ENCODE measurements at places on chromosomes 4 and X. TPM values are rescaled to one million over a fixed set of nuclear protein-coding genes. Genes with fewer than 3 reads are reported as not detected.
A peak's percentile ranks its signal among the peaks of the same experiment; 100 is the strongest.

- peak; percentile 35 for DNase-seq
Observed at GRCh38 chr4:53651156-53651735, 60.0 kb upstream of the LNX1 start.

DNA sequence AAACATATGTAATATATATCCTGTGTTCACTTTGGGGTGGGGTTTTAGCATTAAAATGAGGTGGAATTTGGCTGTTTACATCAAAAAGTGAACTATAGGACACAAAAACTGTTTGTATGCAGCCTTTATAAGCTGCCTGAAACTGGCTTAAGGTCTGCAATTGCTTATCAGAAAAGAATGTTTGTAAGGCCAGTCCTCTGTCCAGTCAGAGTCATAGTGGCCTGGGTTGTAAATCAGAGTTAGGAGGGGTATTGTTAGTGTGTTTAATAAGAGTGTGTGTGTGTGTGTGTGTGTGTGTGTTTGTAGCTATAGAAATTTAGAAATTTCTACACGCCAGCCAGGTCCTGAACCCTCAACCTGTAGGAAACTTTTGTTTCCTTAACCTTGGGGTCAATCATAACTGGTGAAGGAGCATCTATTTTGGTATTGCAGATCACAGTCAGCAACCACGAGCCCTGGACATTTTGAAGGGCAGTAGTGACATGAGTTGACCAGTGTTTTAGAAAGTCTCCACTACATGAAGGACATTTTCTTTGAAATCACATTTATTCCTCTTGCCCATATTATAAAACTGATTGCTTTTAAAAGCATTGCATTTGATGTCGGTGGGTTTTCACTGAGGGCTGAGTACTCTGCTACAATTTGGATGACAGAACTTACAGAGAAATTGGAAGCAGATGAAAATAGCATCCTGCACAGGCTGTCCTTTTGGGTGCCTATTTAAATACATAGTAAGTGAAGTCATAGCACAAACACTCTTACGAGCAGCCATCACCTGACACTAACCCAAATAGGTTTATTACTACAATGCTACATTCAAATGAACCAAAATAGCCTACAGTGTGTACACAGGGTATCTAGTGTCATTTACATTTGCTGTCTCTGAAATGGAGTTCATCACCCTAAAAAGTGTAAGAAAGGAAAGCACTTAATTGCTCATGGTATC, 11.2 kb upstream of the TMEM154 start:
- no peak for DNase-seq

GRCh38 chr4:107564326-107564725, 155.7 kb downstream of the PAPSS1 start:
- DNase-seq = no peak

DNA sequence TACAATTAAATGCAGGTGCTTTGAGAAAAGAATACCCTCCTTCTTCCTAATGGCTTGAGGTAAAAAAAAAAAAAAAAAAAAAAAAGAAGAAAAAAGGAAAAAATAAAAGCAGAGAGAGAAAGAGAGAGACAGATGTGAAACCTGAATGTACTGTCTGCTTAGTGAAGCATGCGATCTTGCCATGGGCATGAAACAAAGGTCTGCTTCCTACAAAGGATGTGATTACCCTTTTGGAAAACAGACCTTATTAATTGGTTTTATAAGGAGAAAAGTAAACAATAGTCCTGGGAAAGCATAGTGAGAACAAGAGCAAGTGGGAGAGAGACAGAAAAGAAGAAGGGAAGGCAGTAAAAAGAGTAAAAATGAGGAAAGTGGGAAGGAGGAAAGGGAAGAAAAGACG, 526.1 kb upstream of the PABPC4L start:
- DNase-seq = no peak

- no peak for DNase-seq
Observed at GRCh38 chrX:115360220-115360781, 70.8 kb downstream of the LUZP4 start.

DNA sequence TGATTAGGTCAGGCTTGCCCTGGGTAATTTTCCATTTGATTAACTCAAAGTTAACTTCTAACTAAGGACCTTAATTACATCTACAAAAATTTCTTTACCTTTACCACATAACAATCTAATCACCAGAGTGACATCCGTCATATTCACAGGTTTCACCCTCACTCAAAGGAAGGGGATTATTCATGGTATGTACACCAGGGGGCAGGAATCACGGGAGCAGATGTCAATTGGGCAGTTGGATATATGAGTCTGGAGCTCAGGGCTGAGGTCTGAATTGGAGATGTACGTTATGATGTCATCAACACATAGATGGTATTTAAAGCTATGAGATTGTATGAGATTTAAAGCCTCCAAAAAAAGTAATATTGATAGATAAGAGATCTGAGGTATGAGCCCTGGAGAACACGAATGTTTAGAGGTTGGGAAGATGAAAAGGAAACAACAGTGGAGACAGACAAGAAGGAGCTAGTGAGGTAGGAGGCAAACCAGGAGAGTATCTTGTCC, 52.9 kb downstream of the PGRMC1 start:
- DNase-seq = no peak

- DNase-seq = no peak
Observed at GRCh38 chr4:190016369-190017289, 10.4 kb downstream of the FRG2 start.

- no peak for DNase-seq
Observed at GRCh38 chr4:104971462-104971861, 175.2 kb upstream of the TET2 start.

DNA sequence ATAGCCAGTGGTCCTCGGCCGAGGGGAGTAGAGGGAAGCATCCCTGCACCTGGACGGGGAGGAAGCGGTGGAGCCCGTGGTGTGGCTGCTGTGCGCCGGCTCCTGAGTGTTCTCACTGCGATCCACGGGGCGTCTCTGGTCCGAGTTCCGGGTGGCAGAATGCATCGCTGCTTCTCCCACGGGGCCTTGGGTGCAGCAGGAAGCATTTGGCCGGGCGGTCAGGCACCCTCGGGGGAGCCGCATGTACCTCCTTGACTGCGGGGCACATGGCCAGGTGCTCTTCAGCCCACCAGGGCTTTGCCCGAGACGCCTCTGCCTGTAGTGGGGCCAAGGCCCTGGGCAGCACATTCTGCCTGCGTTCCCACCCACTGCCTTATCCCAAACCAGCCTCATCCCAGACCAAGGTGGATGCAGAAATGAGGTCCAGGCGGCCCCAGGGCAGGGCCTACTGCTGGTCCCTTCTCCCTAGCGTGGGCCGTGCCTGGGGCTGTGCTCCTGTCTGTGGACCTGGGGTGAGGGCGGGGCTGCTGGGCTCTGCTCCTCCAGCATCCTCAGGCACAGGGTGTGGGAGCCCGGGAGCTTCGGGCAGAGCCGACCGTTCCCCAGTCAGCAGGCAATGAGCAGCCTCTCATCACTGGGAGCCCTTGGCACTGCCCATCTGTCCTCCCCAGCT, 27.5 kb downstream of the NKX1-1 start:
- DNase-seq = peak; percentile 17

GRCh38 chrX:101206471-101206870, 13.1 kb upstream of the DRP2 start:
- no peak for DNase-seq

DNA sequence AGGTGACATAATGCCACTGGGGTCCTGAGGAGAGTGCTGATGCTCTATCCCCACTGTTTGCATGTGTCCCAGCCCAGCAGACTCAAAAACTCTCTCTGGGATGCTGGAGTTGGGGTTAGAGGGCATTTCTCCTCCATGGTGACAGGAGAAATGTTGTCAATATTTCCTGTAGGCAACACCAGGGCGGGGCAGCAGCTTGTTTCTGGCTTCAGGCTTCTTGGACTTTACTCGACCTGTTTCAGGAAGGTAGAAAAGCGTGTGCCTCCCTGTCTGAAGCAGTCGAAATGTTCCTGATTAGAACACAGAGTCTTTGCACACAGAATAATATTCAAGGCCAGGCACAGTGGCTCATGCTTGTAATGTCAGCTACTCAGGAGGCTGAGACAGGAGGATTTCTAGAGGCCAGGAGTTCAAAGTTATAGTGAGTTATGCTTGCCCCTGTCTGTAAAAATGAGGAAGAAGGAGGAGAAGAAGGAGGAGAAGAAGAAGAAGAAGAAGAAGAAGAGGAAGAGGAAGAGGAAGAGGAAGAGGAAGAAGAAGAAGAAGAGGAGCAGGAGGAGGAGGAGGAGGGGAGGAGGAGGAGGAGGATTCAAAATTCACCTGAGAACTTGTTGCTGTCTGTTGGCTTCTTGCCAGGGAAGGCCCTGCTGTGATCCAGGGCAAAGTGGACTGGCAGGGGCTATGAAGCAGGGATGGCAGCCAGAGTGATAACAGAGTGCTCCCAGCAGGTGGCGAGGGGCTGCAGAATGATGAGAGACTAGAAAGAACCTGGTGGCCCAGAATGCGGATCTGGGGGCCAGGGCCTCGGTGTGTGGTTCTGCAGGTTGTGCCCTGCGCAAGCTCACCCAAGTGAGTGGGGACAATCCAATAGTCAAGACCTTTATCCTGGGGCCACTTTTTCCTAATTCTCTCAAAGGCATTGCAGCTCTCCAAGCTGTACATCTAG, 82.9 kb downstream of the RTL5 start:
- DNase-seq = no peak

DNA sequence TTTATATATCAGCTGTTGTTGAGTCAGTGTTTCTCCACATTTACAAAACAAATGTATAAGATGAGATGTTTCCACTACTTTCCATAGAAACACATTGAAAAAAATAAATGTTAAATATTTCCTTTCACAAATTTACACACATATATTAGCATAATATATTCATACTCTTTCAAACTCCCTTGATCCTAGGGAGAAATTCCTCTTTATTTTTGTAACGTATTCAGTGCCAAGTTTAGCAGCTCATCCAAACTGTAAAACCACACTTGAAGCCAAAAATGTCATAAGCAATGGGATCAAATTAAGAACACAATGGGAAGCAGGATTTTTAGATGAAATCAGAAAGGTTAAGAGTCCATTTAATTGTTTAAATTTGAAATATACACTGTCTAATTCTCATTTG, 381.1 kb upstream of the MAD2L1 start:
- no peak for DNase-seq

DNA sequence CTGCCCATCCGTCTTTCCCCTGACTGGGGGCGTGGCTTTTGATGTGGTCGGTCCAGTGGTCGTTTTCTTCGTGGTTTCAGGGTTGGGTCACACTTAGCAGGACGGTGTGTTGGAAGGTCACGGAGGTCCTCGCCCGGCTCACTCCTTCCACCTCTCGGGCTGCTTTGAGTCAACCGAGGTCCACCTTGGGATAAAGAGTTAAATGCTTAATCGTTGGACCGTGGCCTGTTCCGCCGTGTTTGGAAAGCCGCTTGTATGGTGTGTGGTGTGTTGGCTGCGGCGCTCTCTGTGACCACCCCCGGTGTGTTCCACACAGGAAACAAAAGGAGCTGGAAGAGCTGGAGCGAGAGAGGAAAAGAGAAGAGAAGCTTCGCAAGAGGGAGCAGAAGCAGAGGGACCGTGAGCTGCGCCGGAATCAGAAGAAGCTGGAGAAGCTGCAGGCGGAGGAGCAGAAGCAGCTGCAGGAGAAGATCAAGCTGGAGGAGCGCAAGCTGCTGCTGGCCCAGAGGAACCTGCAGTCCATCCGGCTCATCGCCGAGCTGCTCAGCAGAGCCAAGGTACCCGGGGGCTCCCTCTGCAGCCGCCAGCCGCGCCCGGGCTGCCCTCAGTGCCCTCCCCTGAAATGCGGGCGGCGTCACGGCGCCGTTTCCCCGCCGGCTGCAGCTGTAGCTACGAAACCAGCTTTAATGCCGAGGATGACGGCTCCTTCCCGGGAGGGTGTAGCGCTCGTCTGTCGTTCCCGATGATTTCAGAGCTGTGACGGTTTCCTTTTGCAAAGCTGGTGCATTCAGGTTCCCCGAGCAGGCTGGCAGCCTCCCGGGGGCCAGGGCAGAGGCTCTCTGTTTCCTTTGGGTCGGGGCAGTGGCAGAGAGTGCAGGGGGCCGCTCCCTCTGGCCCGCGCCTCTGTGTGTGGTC, 7.7 kb downstream of the AKAP17A start:
- no peak for DNase-seq

DNA sequence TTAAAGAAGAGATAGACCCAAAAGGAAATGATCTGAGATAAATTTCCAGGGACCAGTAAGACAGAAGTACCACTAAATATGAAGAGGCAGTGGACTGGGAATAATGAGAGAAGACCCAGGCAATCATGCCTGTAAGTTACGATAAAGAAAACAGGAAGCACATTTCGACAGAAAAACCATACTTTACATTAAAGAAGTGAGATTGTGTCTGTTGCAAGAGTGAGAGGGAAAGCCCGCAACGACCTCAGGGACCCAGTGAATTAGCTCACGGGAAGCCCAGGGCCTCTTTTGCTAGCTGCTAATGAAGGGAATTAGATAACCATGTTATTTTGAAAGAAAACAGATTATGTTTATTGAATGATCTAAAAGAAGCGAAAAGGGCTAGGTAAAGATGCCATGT, 28.9 kb upstream of the ACSL1 start:
- no peak for DNase-seq

- no peak for DNase-seq
Observed at GRCh38 chrX:25941559-25942250, 196.4 kb upstream of the MAGEB18 start.

GRCh38 chr4:40227284-40227683, 30.5 kb downstream of the RHOH start:
- no peak for DNase-seq

GRCh38 chr4:123807866-123808265, 411.3 kb downstream of the SPRY1 start:
- DNase-seq = no peak

DNA sequence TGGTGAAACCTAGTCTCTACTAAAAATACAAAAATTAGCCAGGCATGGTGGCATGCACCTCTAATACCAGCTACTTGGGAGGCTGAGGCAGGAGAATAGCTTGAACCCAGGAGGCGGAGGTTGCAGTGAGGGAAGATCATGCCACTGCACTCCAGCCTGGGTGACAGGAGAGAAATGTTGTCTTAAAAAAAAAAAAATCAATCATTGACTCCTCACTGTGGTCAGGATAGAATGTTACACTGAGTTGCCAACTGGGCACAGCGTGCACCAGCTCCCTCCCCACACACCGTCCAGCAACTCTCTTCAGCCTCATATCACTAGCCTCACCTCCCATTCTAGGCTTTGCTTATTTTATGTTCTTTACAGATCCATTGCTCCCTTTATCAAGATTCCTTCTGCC, 79.5 kb downstream of the CHRNA9 start:
- DNase-seq = no peak

DNA sequence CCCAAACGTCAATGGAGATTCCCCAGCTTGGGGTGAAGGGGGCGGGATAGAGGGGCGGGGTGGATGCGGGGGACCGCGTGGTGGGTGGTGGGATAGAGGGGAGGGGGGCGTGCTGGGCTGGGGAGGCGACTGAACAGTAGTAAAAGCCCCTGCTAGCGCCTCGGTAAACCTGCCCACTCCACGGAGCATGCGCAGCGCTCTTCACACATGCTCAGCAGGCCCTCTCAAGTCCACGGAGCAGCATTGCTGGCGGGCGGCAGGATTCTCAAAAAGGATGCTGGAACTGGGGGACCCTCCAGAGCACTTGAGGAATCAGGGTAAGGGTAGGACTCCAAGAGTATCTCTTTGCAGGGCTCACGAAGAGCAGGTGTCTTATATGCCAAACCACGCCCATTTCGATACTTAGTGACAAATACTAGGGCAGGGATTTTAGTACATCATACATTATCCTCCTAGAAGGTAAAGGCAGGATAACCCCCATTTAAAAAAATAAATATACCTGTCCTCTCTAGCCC, 378 bp upstream of the RPS6KA6 start:
- peak; percentile 58 for DNase-seq

GRCh38 chr4:52098618-52099017, 47.5 kb downstream of the SPATA18 start:
- no peak for DNase-seq

GRCh38 chr4:126242679-126243390, 928.1 kb downstream of the FAT4 start:
- DNase-seq = peak; percentile 67

SPRY1 gene
- 89.9 TPM for total RNA-seq

IQSEC2 gene
- total RNA-seq = 10.8 TPM

MAGED4B gene
- 2.2 TPM for total RNA-seq

NXF3 gene
- total RNA-seq = 1.0 TPM

PCSK1N gene
- total RNA-seq = 9.8 TPM
